ENCODE measurements at places on chromosomes 11 and 22. TPM values are rescaled to one million over a fixed set of nuclear protein-coding genes. Genes with fewer than 3 reads are reported as not detected.
A peak's percentile ranks its signal among the peaks of the same experiment; 100 is the strongest.

- peaks cover 36% of the 10 kb centered on the region for H3K27me3 ChIP-seq
- no peak for DNase-seq
- H3K4me3 ChIP-seq: no peak overlapping the region
- H3K4me1 ChIP-seq: no peaks in the 10 kb centered on the region
- H3K36me3 ChIP-seq: no peaks in the 10 kb centered on the region
- no peak overlapping the region for H3K27ac ChIP-seq
Measured at GRCh38 chr11:7694235-7694634, 12.0 kb downstream of the OVCH2 start.

DNA sequence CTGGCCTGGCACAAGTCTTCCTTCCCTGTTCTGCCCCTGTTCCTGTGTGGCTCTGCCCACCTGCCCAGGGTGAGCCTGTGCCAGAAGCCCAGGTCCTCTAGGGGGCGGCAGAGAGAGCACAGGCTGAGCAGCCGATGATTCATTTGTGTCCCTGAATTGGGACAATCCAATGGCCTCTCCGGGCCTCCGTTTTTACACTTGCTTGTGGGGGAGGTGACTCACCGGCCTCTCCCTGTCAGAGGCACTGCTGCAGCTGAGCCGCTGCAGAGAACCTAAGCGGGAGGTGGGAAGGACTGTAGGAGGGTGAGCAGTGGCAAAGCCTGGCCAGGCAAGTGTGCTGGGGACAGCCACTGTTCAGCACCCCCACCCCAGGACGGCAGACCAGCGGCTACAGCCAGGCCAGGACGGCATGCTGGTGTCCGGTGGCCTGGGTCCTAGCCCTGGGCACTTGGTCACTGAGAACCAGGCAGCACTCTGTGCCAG is 65.2 kb upstream of the LMO1 start:
- DNase-seq: peak; percentile 66
- H3K27ac ChIP-seq: no peak overlapping the region
- H3K4me1 ChIP-seq: peaks cover 3% of the 10 kb centered on the region
- no peaks in the 10 kb centered on the region for H3K36me3 ChIP-seq
- H3K27me3 ChIP-seq: peaks cover 2% of the 10 kb centered on the region

Gene GRIK4
- not detected for total RNA-seq

Gene ARSA
- 66.5 TPM for total RNA-seq

GRCh38 chr11:83871054-83871453 is 584.9 kb upstream of the CCDC90B start:
- no peaks in the 10 kb centered on the region for H3K27me3 ChIP-seq
- no peak overlapping the region for H3K4me3 ChIP-seq
- DNase-seq: no peak
- H3K27ac ChIP-seq: no peak overlapping the region

Gene OR9G1
- not detected for total RNA-seq

Gene CALCA
- total RNA-seq: not detected

- no peaks in the 10 kb centered on the region for H3K36me3 ChIP-seq
- H3K4me3 ChIP-seq: no peak overlapping the region
- H3K4me1 ChIP-seq: peaks cover under 1% of the 10 kb centered on the region
- no peak for DNase-seq
Measured at GRCh38 chr22:22098457-22099193, 116.0 kb upstream of the TOP3B start.

- peaks cover 6% of the 10 kb centered on the region for H3K27me3 ChIP-seq
- no peaks in the 10 kb centered on the region for H3K36me3 ChIP-seq
- no peak overlapping the region for H3K27ac ChIP-seq
Measured at GRCh38 chr11:58788355-58789023, 56.0 kb downstream of the GLYATL2 start.

Gene RIC3
- 16.9 TPM for total RNA-seq

DNA sequence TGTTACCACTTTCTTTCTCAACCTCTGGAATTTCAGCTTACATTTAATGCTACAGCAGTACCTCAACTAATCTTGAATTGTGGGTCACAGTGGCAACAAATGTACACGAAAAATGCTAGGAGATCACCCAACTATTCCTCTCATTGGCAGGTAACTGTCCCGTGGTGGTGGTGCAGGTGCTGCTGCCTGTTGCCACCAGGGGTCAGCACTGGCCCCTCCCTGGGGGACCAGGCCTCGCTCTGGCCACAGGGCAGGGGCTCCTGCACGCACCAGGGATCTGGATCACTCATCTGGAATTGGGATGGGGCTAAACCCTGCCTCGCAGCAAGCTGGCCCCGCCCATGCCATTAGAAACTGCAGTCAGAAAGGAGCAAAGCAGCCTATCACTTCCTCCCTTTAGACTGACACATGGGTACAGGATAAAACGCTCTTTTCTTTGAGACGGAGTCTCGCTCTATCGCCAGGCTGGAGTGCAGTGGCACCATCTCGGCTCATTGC is 6.9 kb upstream of the POLDIP3 start:
- DNase-seq: peak; percentile 63
- peak overlapping the region; percentile 33 for H3K27ac ChIP-seq
- no peak overlapping the region for H3K4me3 ChIP-seq
- no peaks in the 10 kb centered on the region for H3K27me3 ChIP-seq
